HFFc6 (cell line): ENCODE measurements at places on chromosomes 7 and 10. TPM values are rescaled to one million over a fixed set of nuclear protein-coding genes. Genes with fewer than 3 reads are reported as not detected.
A peak's percentile ranks its signal among the peaks of the same experiment; 100 is the strongest.

- DNase-seq, result peak; percentile 24
Measured at GRCh38 chr10:116385994-116386809, 41.4 kb upstream of the PNLIPRP3 start.

GRCh38 chr10:11609492-11610093 lies 1.9 kb downstream of the USP6NL start:
- no peak for DNase-seq

DNA sequence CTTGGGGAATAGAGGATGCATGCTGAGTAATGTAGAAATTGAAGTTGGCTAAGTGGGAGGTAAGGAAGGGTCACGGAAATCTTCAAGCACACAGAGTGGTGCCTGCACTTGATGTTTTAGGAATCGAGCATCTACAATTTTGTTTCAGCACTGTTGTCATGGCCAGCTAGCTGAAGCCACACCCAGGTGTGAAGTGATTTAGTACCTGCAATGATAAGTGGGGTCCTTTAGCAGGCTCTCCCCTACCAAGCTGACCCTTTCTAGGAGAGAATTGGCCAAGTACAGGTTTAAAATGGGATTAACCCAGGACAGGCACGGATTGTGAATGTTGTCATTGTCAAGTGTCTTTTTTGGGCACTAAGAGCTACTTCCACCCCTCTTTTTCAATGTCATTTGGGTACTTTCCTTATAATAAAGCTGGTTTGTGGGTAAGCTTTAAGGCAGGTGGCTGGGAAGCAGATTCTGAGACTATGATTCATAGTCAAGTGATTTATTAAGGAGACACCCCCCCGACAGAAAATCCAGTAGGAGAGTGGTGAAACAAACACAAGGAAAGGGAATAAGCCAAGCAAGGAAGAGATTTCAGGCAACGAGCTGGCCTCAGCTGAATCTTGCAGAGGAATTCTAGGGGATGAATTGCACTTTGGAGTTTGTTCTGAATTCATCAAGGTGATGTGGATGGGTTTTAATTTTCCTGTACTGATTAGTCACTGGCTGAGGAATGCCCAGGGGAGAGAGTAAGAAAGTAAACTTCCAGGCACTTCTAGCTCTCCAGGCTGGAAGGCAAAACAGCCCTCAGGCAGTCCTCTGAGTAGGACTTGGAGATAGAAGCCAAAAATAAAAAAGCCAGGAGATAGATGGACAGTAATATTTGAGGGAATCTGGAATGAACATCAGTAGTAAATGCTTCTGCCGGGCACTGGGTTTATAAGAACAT lies 1128.4 kb downstream of the SORCS3 start:
- DNase-seq, result no peak

- peak; percentile 84 for DNase-seq
Measured at GRCh38 chr7:135620980-135621850, 41.1 kb upstream of the STMP1 start.

DNA sequence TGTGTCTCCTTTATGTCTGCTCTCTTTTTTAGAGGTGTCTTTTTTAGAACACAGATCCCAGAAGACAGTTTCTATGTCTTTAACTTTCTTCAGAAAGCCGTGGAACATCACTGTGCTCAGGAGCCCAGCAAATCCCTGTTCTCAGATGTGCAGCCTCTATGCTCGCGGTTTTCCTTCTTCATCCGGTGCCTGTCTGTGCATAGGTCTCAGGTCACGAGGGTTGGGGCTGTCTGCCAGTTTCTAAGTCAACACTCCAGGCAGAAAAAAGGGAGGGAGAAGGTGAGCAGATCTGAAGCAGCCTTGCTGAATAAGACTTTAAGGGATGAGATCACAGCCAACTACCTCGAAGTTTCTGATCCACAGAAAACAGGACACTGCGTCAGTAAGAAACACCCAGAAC lies 68.5 kb downstream of the CRTAC1 start:
- DNase-seq, result no peak

The MEST gene
- 0.39 to 3.7 TPM (median 0.41 TPM) in 3 replicates for total RNA-seq
